Activated CD4-positive, alpha-beta T cell treated with anti-CD3 and anti-CD28 coated beads, Interleukin-2, amount 50 U/mL, for 48 hours (primary cell): ENCODE measurements at places on chromosomes 3 and 15.
A peak's percentile ranks its signal among the peaks of the same experiment; 100 is the strongest.

- DNase-seq, result no peak
Measured at GRCh38 chr15:78364233-78364632, 24.1 kb downstream of the CRABP1 start.

- DNase-seq, result no peak
Measured at GRCh38 chr3:151443583-151443982, 17.3 kb downstream of the IGSF10 start.

DNA sequence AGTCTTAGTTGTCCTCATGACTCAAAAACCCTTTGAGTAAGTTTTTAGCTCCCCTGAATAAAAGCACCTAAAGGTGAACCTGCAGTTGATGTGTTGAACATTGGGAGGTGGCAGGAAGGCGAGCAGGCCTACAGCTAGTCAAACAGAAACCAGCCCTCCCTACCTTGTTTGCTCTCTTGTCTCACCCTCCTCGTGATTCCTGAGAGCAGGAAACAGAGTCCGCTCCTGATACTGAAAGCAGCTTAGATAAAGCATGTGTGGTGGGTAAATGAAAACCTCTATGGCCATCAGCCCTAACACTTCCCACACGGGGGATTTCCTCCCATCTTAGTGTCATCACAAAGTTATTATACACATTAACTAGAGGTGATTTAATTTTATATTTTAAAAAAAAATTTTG, 21.8 kb upstream of the CLDN18 start:
- no peak for DNase-seq

DNA sequence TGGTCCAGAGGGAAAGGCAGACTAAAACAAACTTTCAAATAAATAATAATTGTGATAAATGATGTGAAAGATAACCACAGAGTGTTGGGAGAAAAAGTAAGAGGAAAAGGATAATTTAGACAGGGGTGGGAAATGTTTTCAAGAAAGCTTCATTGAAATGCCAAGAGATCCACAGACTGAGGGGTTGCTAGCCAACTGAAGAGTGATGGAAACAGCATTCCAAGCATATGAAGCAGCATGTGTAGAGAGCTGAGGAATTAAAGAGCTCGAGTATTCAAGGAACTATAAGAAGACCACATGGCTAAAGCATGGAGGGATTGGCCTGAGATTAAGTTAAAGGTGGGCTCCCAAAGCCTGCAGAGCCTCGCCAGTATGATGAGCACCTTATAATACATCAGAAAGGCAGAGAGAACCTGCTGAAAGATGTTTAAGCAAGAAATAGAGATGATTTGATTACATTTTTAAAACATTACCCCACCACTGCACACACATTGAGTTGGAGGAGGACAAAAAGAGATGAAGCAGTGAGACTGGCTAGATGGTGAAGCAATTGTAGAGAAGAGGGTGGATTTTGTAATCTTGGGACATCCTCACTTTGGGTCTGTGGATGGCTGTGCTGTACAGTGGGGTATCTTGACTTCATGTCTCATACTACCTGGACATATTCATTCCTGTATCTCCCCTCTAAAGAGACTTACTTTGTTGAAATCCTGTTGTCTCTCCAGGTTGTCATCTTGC, 100.8 kb downstream of the STAC start:
- no peak for DNase-seq

GRCh38 chr15:65309882-65310418, 5.5 kb downstream of the RNU5B-1 start:
- DNase-seq, result no peak

- DNase-seq, result no peak
Measured at GRCh38 chr3:80533553-80533952, 765.8 kb upstream of the ROBO1 start.

- no peak for DNase-seq
Measured at GRCh38 chr15:56824175-56824574, 90.9 kb upstream of the ZNF280D start.

DNA sequence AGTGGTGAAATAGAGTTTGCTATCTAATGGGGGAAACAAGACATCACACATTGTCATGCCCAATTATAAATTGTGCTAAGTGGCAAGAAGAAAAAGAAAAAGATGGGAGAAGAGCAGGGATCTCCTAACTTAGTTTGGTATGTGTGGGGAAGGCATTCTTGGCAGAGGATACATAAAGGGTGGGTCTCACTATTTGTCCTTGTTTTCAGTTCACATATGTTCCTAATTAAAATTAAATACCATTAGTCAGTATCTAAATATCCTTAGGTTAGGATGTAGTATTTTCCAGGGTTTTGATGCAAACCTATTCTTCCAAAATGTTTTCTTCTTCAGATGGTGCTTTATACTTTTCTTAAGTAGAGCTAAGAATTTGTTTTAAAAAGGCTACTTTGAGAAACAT, 173.7 kb downstream of the B3GALNT1 start:
- no peak for DNase-seq

- DNase-seq, result no peak
Measured at GRCh38 chr3:40099871-40100270, 209.6 kb upstream of the EIF1B start.

DNA sequence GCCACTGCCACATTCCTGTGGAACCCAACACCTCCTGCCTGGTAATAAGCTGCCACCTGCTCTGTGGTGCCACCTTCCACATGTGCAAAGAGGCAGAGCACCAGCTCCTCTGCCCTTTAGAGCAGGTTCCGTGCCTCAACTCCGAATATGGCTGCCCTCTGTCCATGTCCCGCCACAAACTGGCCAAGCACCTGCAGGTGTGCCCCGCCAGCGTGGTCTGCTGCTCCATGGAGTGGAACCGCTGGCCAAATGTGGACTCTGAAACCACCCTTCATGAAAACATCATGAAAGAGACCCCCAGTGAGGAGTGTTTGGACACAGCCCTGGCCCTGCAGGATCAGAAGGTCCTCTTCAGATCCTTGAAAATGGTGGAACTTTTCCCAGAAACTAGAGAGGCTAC, 28.3 kb downstream of the FBXO40 start:
- no peak for DNase-seq

DNA sequence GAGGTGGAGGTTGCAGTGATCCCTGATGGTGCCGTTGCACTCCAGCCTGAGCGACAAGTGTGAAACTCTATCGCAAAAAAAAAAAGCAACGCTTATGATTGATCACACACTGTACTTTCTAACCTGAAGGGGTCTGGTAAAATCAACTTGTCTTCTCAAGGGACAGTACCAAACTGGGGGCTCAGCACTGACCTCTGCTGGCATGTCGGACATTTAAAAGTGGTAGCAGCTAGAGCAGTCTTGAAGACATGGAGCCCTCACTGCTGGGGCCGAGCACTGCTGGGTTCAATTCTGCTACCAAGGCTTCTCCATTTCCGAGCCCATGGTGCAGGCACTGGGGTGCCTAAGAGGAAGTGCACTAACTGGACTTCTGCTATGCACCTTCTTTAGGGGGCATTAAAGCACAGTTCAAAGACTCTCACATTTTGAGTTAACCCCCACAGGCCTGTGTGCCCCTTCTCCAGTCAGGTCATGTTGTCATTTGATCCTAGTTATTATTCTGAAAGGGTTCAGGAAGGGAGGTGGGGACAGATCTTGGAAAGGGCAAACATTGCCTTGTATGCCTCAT, 26.4 kb upstream of the LAMP3 start:
- peak; percentile 38 for DNase-seq

GRCh38 chr15:80758130-80758745, 20.9 kb upstream of the CEMIP start:
- no peak for DNase-seq

- no peak for DNase-seq
Measured at GRCh38 chr3:76638006-76638405, 401.9 kb upstream of the ROBO2 start.

- DNase-seq, result no peak
Measured at GRCh38 chr3:100184948-100185570, 70.8 kb upstream of the FILIP1L start.

- DNase-seq, result no peak
Measured at GRCh38 chr15:81851757-81852156, 194.1 kb downstream of the MEX3B start.
